Aorta (tissue), 5 donors: ENCODE measurements at places on chromosomes 7 and 10.

DNA sequence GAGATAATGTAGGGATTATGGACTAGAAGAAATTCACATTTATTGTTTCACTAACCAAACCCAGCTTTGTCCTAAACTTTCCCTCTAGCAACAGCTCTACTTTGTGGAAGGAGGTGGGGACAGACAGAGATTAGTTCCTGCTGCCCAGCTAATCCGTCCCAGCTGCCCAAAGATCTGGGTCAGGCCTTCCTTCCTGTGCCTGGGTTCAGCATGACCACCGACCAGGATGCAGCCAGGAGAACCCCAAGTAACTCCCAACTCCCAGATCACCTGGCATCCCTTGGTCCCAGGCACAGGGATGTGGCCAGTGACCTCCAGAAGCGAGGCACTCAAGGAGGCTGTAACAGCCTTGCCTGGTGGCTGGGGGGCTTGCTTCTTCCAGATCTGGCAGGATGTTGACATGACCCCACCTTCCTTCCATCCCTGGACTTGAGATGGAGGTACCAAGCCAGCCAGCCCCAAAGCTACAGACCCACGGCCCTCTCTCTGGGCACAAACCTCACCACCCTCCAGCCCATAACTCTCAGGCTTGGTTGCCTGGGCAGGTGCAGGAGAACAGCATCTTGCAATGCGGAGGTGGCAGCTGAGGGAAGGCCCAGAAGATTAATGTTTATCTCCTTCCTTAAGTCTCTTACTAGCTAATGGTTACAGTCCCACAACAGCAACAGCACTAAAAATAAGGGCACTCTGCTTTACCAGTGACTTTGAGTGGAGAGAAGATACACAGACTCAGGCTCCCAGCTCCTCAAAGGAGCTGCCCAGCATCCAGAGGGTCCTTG is 11.1 kb downstream of the CAMK2G start:
- DNase-seq: no peak

- DNase-seq: no peak
Observed at GRCh38 chr7:41773756-41774155, 70.9 kb upstream of the INHBA start.

DNA sequence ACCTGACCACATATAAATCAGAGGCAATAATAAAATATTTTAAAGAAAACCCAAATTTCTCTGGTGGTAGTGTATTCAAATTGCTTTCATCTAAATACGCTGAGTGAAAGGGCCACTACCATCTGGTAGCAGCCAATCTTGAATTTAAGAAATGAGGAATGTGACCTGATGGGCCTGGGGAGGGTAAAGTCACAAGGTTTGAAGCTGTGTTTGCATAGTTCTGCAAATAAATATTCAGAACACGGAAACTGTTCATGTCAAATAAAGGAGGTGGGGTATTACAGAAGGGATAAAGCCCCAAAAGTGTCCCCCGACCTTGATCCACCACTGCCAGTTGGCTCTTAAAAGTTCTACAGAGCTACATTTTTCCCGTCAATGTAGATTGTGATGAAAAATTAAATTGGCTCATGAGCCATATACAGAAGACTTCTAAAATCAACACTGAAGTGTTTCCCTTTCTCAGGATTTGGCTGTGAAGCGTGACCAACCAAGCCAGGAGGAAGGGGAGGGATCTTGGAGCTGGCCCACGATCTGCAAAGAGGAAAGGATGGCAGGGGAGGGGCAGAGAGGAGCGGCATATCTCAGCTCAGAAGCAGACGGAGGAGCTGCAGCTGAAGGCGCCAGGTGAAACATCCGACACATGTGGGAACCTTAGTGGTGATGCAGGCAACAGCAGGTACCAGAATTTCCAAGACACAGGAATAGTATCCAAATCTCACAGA is 39.6 kb downstream of the MPP7 start:
- DNase-seq: peak; percentile 60

GRCh38 chr10:44983066-44983894 is 4.7 kb upstream of the DEPP1 start:
- peak; percentile 69 for DNase-seq

DNA sequence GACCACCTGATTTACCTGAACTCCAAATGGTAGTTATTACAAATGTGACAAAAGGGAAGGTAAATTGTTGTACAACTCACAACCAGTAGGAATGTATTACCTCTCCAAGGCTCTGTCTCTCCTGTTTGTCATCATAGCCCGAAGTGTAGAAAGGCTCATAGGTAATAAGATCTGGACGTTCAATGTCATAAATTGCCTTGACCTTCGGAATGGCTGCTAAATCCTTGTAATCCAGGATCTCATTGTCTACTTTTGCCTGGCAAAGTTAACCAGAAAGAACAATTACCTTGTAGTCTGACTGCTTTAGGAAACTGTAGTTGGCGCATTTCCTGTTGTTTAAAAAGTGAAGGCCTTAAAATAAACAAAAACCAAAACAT is 68.6 kb upstream of the AFAP1L2 start:
- no peak for DNase-seq

DNA sequence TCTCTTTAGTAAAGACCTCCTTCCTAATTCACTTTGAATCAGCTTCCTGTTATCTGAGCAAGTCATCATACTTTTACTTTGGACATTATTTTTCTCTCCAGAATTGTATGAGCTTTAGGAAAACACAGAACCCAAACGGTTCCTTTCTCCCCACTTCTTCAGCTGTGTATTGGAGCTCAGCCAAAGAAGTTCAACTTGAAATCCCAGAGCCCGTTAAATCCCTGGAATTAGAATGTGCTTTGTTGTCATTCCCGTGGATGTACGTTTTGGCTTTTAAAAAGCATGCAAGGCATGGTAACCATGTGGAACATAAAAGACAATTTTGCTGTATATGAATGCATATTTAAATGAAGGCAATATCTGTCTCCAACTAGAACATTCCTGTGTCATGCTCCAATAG is 46.6 kb downstream of the AGMO start:
- no peak for DNase-seq

DNA sequence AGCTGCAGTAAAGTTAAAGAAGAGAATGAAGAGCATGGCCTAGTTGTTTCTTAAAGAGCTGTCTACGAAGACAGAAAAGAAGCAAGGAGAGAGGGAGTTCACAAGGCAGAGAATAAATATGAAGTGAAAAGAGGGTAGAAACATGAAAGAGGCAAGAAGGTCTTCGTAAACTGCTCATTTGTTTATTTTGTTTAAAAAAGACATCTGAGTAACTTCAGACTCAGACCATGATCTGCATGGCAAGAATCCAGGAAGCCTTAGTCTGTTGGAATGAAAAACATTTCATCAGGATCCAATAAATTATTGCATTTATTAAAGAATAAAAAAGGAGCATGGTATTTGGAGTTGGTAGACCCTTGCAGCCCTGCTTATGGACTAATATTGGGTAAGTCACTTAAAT is 151.1 kb downstream of the SEM1 start:
- DNase-seq: no peak

DNA sequence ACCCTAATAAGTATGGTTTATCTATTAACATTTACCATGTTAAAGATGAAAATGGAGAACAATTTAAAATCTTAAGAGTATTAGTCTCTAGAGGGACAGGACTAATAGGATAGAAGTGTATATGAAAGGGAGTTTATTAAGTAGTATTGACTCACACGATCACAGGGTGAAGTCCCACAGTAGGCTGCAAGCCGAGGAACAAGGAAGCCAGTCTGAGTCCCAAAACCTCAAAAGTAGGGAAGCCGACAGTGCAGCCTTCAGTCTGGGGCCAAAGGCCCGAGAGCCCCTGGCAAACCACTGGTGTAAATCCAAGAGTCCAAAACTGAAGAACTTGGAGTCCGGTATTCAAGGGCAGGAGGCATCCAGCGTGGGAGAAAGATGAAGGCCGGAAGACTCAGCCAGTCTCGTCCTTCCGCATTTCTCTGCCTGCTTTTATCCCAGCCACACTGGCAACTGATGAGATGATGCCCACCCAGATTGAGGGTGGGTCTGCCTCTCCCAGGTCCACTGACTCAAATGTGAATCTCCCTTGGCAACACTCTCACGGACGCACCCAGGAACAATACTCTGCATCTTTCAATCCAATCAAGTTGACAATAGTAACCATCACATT is 140.8 kb upstream of the FAM20C start:
- no peak for DNase-seq

DNA sequence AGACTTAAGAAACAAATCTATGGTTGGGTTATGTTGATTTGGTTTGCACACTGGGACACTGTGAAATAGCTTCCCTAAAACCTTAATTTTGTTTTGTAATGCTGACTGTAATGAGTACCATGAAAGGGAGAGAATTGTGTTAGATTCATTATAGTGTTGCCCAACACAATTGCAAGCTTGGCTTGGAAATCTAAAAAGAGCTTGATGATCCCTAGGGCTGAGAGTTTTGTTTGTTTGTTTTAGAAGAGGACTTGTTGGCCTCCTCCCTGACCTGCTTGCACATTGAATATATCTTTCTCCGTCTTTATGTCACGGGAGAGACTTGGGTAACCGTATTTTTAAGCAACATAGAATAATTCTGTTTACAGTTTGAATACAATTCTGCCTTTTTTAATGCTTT is 410.1 kb downstream of the ARL4A start:
- no peak for DNase-seq

DNA sequence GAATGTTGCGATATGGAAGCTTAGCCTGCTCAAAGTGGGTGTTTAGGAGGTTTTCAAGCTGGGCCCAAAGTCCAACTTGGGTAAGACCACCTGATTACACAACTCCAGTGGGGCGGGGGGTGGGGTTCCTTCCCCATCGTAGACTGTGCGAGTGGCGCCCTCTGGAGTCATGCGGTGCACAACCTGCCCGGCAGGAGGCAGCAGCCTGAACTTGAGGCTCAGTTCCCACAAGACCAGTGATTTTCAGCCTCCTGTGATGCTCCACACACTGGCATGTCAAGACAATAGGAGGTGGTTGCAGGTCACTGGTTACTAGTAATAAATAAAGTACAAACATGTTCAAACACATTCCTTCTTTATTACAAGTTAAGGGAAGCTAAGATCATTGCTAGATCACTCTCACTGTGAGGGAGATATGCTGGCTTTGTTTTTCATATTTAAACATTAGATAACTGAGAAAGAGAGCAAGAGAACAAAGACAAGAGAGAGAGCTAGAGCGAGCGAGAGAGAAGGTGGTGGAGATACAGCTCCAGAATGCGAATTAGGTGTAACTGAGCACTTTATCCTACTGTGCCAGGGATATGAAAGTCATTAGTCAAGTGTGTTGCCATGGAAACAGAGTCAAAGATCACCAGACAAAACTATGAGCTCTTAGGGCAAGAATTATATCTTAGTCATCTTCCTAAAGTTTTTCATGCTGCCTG is 97.4 kb upstream of the BMPER start:
- no peak for DNase-seq

DNA sequence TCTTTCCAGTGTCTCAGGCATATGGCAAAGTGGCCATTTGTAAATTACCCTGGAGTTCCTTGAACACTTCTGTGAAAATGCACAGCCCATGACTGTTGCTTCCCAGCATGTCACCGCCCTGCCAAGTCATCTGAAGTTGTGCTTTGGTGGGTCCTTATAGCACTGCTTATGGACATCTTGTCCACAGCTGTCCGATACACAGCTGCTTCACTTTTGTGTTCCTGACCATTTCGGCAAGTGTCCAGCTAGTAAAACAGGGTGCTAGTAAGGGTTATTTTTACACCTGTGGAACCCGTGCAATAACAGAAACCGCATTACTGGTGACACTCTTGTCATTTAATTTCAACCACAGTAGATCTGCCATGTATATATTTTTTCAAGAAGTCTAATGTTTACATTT is 29.7 kb downstream of the PIP4K2A start:
- DNase-seq: no peak

GRCh38 chr10:2978111-2978510 is 89.2 kb upstream of the PFKP start:
- DNase-seq: no peak

- no peak for DNase-seq
Observed at GRCh38 chr7:106600569-106601373, 60.2 kb downstream of the CCDC71L start.

DNA sequence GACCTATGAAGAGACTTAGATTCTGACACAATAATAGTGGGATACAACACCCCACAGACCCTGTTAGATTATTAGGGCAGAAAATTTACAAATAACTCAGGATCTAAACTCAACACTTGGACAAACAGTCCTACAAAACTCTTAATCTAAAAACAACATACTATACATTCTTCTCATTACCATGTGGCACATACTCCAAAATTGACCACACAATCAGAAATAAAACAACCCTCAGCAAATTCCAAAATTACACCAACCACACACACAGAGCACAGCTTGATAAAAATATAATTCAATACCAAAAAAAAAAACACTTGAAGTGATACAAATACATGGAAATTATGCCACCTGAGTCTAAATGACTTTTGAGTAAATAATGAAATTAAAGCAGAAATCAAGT is 7.8 kb downstream of the ZNF680 start:
- no peak for DNase-seq

GRCh38 chr10:100311298-100311697 is 18.7 kb downstream of the PKD2L1 start:
- DNase-seq: no peak

GRCh38 chr7:46685051-46685450 is 764.0 kb upstream of the IGFBP3 start:
- no peak for DNase-seq

- DNase-seq: no peak
Observed at GRCh38 chr7:132154695-132155471, 421.4 kb downstream of the PLXNA4 start.

DNA sequence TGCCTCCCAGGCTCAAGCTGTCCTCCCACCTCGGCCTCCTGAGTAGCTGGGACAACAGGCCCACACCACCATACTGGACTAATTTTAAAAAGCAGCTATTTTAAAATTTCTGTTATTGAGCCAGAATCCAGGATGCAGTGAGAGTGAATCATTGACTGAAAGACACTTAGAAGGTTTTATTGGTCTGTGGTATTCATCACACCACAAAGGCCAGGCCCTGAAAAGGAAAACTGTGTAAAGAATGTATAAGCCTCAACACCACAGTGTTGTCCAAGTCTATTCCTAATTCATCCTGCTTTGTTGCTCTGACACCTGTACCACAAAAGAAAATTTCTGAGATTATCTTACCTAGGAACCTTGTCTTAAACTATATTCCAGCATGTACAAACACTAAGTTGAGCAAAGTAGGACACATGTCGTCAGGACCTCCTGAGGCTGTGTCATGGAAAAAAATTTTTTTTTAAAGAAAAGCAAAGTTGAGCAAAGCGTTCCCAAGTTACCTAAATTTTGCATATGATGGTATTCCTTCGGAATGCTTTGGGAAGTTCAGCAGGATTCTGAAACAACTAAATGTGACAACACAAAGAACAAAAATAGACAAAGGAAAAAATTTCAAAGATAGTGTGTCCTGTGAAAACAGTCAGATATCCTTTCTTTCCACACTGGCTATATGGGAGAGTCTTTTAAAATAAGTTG is 129.6 kb upstream of the MKLN1 start:
- no peak for DNase-seq

GRCh38 chr10:99346247-99346646 is 17.1 kb downstream of the CNNM1 start:
- no peak for DNase-seq

GRCh38 chr10:78602201-78602932 is 466.4 kb upstream of the ZMIZ1 start:
- no peak for DNase-seq

GRCh38 chr7:24963218-24963617 is 16.8 kb downstream of the OSBPL3 start:
- no peak for DNase-seq

- DNase-seq: no peak
Observed at GRCh38 chr7:130149281-130150139, 55.7 kb downstream of the TMEM209 start.

GRCh38 chr10:69285699-69286098 is 7.4 kb downstream of the HK1 start:
- DNase-seq: no peak
